ENCODE measurements at places on chromosomes 5 and 9.
A peak's percentile ranks its signal among the peaks of the same experiment; 100 is the strongest.

- DNase-seq, result no peak
Observed at GRCh38 chr5:94870511-94871183, 252.2 kb downstream of the SLF1 start.

- no peak for DNase-seq
Observed at GRCh38 chr5:115214541-115214940, 44.8 kb upstream of the TRIM36 start.

DNA sequence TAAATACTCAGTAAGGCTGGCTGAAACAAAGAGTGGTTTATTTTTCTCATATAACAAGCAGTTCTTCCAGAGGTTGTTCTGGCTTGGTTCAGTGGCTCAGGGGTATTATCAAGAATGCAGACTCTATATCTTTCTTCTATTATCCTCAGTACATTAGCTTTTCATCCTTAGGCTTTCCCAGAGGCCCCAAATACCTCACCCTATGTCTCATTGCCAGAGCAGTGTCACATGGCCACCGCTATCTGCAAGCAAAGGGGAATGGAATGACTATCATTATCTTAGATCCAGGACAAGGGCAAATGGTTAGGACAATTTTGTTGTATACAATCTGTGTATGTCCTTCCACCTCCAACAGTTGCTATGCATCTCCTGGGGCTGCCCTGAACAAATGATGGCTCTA lies 69.0 kb upstream of the SNX2 start:
- DNase-seq, result no peak

DNA sequence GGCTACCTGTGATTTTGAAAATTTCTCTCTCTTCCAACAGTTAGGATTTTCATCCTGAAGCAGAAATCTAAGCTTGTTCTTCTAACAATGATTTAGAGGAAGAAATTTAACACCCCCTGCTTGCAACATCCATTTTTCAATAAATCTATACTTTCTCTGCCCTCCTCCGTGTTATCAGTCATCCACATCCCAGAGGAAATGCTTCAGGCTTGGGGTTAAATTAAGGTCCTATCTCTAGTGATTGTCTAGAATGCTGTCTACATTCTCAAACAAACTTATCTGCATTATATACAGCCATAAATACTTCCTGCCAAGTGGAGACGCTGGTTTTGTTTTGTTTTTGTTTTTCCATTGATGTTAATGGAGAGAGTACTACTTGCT lies 371.0 kb downstream of the CSNK1G3 start:
- no peak for DNase-seq

GRCh38 chr9:101727612-101728524 lies 10.6 kb downstream of the GRIN3A start:
- peak; percentile 66 for DNase-seq

Data from NCI-H526 (cell line).